ENCODE measurements at places on chromosomes 11 and 22.
A peak's percentile ranks its signal among the peaks of the same experiment; 100 is the strongest.

- DNase-seq: no peak
These were observed 73.0 kb upstream of the LRRC4C start for GRCh38 chr11:41532413-41532812.

DNA sequence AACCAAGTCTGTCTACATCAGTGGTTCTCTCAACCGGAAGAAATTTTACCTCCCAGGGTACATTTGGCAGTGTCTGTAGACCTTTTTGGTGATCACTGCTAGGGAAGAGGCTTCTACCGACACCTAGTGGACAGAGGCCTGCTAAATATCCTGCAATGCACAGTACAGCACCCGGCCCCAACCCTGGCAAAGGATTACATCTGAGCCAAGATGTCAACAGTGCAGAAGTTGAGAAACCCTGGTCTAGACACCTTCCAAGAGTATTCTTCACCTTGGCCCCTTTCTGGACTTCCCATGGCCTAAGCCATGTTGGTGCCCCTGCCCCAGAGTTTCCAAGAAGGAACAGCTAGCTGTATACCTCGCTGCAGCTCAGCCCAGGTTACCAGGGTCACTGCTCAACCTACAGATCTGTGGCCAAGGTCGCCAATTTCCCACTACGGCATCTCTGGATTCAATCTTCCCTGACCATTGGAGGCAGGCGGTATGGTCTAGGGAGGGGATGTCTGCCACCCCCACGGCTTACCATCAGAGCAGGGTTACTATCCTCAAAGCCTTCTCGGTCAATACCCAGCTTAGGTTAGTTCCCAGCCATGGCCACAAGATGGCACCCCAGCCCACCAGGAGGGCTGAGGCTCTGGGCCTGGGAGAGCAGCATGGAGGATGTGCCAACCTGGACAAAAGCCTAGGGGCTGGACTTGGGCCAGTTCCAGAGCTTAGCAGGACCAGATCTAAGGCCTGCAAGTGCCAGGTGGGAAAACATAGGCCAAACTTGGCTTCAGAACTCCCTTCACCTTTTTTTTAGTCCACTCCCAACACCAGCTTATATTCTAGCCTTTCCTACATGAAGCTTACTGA lies 3.7 kb upstream of the KCNC1 start:
- DNase-seq: peak; percentile 71

GRCh38 chr11:46285173-46285572 lies 7.7 kb downstream of the CREB3L1 start:
- no peak for DNase-seq

GRCh38 chr11:14255238-14255534 lies 103.8 kb downstream of the RRAS2 start:
- DNase-seq: no peak

DNA sequence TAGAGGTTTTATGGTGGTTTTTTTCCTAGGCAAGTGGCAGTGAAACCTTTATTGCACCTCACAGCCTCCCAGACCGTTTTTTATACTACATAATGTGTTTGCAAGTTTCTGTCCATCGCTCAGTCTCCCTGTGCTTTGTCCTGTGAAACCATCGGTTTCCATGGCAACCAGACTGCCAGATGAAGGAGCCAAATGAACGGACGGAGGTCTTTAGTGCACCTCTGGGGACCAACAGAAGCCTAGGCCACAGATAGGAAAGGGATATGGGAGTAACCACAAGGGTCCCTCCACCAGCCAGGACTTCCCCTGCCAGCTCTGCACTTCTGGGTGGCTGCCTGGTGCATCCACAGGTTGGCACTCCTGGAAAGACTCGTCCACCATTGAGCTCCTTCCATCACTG lies 165.0 kb downstream of the CHST1 start:
- no peak for DNase-seq

All from kidney glomerular epithelial cell (primary cell).